Activated CD4-positive, alpha-beta T cell treated with anti-CD3 and anti-CD28 coated beads, Interleukin-2, amount 50 U/mL, for 48 hours (primary cell): ENCODE measurements at places on chromosomes 2 and 18.

GRCh38 chr2:216830346-216830745, 29.5 kb downstream of the TNP1 start:
- DNase-seq, result no peak

DNA sequence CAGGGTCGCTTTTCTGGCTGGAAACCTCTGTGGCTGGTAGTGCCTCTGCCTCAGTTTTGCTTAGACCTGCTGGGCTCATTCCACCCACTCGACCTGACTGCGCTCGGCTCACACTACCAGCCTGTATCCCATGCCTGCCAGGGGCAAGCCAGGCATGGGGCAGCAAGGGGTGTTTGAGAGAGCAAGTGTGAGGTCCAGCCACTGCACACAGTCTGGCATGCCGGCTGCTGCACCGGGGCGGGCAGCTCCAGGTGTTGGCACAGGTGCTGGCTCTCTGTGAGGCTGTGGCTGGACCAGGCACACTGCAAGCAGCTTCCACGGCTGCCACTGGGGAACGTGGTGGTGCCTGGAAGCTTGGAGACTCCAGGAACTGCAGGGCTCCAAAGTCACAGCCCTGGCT, 90.9 kb downstream of the ATAD2B start:
- no peak for DNase-seq

DNA sequence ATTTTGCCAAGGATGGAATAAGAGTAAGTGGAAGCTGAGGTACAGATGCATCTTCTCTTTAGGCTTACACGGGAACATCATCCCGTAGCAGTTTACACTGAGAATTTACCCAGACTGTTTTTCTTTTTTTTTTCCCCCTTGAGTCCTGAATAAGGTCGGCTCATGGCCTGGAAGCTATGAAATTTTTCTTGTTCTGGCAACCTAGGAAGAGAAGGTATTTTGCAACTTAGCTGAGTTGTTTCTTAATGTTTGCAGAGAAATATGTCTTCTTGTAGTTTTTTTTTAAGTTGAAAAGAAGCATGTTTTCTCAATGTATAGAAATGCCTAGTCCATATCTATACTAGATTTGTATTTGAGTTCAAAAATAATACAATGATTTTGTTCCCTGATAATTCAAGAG, 712.5 kb downstream of the TDRD15 start:
- DNase-seq, result no peak

DNA sequence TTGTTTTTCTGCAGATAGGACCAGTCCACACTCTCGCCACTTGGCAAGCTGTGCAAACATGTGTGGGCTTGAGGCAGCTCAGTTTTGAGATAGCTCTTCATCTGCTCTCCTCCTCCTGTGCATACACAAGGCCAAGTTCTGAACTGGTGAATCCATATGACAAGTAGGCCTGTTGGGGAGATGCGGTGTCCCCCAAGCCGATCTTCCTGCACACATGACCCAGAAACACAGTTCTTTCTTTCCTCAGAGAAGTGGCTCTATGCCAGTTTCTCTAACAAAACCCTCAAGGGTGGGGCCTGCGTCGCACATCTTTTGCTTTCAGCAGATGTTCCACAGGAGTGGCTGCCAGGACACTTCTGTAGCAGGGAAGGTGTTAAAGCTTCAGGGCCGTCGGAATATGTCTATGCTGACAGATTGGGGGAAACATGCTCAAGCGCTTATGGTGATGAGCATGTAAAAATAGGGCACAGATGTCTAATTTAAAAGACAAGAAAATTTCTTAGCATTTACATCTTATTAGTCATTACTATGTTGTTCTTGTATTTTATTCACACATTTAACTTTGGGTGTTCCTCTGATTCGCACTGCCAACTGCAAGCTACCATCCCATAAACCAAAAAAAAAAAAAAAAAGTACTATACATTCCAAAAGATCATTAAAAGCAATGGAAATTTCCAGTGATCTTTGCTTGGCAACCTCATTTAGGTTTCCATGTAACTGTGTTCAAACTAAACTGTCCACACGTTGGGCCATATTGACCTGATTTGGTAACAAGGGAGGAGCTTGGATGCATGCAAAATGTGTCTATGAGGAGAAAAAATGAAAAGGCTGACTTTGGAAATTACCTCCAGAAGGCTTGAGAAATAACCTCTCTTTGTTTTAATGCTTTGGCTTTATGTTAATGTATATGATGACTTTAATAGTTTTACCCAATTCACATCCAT, 1055.5 kb upstream of the KLHL29 start:
- DNase-seq, result no peak

DNA sequence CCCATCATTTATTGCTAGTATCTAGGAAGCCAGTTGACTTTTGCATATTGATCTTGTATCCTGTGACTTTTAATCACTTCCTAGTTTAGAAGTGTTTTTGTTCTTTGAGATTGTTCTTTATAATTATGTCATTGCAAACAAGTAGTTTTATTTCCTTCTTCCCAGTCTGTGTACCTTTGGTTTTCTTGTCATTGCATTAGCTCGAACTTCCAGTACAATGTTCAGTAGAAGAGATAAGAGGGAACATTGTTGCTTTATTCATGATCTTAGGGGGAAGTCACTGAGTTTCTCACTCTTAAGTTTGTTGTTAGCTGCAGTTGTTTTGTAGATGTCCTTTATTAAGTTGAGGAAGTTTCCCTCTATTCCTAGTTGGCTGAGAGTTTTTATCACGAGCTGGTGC, 61.0 kb downstream of the TRAPPC12 start:
- no peak for DNase-seq

- no peak for DNase-seq
Measured at GRCh38 chr2:46550686-46551404, 71.5 kb downstream of the TMEM247 start.
